ENCODE measurements at places on chromosomes 12 and 14.

DNA sequence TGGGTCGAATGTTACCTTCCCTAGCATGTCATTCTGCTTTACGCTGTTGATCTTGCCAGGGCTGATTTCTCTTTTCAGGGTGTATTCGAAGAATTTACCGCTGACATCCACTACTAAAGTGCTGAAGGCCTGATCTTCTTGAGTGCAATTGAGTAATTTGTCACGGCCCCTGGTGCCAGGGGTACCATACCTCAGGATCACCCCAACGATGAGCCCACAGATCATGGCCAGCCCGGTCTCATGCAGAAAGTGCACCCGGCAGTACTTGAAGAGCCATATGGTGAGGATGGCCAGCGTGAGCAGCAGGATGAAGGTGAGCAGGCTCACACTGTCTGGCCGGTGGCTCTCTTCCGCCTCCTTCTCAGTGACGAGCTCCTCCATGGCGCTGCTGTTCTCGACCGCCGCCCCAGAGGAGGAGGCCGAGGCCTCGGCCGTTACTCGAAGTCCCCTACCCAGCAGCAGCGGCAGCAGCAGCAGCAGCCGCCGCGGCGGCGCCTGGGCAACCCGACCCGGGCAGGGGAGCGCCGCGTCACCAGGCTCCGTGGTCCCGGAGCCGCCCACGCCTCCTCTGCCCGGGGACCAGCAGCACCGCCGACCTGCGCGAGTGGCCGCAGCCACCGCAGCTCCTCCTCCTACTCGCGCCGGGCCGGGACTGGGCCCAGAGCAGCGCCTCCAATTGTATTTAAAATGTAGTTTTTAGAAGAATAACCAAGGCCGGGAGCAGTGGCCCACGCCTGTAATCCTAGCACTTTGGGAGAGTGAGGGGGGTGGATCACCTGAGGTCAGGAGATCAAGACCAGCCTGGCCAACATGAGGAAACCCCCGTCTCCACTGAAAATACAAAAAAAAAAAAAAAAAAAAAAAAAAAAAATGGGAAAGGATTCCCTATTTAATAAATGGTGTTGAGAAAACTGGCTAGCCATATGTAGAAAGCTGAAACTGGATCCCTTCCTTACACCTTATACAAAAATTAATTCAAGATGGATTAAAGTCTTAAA lies 58.5 kb upstream of the TMPO start:
- peak; percentile 20 for DNase-seq

- DNase-seq = peak; percentile 10
Measured at GRCh38 chr14:65179918-65180724, 77.8 kb upstream of the MAX start.

DNA sequence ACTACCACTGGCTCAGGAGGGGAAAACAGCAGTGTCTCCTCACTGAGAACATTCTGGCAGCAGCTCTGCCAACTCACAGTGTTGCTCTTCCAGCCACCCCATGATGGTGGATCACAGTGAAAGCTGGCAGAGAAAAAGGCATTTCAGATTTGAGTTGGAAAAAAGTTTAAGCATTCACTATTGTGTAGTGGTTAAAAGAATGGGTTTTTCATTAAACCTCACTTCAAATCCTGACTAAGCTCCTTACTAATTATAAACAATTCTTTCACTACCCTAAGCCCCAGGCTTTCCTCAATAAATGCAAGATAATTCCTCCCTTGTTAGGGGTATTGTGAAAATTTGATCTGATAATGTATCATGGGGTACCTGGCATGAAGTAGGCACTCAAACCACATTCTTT lies 518.1 kb downstream of the SNAPC1 start:
- no peak for DNase-seq

DNA sequence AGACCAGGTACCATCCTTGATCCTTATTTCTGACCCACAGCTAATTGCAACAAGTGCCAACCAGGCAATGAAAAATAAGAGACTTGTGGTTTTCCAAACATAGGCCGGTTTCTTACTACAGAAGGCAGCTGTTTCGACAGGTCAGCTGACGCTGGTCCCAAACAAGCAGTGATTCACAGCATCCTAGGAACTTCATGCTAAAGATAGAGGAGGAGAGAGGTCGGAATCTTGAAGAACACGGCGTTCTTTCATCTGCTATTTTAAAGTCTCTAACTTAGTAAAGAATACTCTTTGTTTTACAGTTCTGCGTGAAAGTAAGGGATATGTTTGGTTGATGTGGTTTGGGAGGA lies 28.1 kb upstream of the ADGRD1 start:
- no peak for DNase-seq

- no peak for DNase-seq
Measured at GRCh38 chr14:96737881-96738280, 59.3 kb upstream of the VRK1 start.

- no peak for DNase-seq
Measured at GRCh38 chr12:107091381-107091780, 2.0 kb downstream of the CRY1 start.

GRCh38 chr12:109925185-109925840 lies 25.2 kb downstream of the TCHP start:
- DNase-seq = no peak

- no peak for DNase-seq
Measured at GRCh38 chr12:100800723-100801122, 6.1 kb downstream of the ANO4 start.
